ENCODE measurements at places on chromosomes 6 and 20.
A peak's percentile ranks its signal among the peaks of the same experiment; 100 is the strongest.

- no peak for DNase-seq
Measured at GRCh38 chr20:41524980-41525613, 93.1 kb downstream of the CHD6 start.

- no peak for DNase-seq
Measured at GRCh38 chr6:97557355-97557754, 274.3 kb upstream of the MMS22L start.

- DNase-seq: no peak
Measured at GRCh38 chr6:148027201-148027600, 315.4 kb upstream of the SASH1 start.

GRCh38 chr6:158999154-158999665 is 792 bp downstream of the RSPH3 start:
- DNase-seq: no peak

- no peak for DNase-seq
Measured at GRCh38 chr6:12313992-12314589, 23.9 kb downstream of the EDN1 start.

GRCh38 chr6:6565069-6565468 is 23.5 kb upstream of the LY86 start:
- no peak for DNase-seq

DNA sequence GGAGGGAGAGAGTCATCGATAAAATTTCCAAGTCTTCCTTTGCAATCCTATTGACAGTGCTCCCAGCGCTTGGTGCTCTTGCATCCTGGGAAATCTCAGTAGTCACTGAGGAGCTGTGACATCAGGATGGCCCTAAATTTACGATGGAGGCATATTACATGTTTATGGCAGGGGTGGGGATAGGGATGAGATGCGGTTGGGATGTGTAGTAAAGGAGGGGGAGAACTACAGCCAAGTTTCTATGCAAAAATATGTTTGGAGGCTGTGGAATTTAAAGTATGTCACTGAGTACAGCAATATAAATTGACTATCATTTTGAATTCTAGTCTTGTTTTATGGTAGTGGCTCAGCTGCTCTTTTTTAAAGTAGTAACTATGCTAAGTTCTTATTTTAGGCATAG is 544.9 kb downstream of the PKHD1 start:
- DNase-seq: no peak

DNA sequence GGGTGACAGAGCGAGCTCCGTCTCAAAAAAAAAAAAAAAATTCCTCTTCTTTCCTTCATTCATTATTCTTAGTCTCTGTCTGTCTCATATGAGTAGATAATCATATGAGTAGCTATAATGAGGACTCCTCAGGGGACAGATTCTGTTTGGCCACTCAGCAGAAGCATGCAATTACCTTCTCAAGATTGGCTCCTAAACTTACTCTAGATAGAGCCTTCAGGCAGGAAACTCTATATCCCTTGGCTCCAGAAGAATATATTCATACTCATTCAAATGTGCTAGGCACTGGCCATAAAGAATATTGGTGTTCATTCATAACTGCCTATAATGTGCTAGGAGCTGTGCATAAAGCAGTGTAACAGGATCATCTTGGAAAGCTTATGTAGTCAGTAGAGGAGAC is 2.2 kb upstream of the ACAT2 start:
- no peak for DNase-seq

GRCh38 chr6:29905286-29905685 is 37.0 kb upstream of the HLA-A start:
- DNase-seq: no peak

DNA sequence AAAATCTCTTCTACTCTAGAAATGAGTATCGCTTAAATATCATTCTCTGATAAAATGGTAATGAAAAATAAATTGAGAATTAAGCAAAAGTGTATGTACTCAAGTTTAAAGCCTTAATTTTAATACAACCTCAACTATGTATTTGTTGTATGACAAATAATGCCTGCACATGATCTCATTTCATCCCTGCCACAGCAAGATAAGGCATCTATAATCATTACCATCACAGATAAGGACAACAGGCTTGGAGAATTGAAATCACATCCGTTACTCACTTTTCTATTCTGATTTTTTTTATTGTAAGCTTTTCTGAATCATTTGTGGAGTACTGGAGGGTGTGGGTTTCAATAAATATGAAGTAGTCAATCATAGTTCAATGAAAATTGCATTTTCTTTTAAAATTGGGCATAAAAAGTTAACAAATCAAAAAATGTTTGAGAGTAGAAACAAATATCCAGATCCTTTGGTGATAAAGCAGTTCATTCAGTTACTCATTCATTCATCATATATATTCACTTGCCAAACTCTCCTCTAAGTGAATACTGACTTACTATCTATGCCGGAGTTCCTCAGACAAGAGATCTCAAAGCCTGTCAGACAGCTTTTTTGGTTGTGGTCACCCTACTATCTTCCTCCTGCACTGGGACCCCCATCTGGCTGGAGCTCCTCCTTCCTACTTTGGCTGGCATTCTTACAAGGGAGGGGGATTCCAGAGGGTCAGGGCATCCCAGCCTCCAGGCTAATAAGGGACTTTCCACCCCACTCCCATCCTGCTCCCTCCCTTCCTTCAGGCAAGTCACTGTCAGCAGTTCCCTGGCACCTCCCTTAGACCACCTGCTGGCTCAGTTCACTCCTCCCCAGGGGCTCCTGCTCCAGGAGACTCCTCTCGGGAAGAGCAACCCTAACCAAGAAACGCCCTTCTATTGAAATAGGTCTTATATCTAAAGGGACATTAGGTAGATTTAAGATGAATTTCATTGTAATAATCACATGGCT is 118.6 kb downstream of the OGFRL1 start:
- DNase-seq: peak; percentile 44

- DNase-seq: no peak
Measured at GRCh38 chr6:44496665-44497369, 109.3 kb downstream of the CDC5L start.

- DNase-seq: no peak
Measured at GRCh38 chr6:133432021-133432989, 191.1 kb downstream of the EYA4 start.

DNA sequence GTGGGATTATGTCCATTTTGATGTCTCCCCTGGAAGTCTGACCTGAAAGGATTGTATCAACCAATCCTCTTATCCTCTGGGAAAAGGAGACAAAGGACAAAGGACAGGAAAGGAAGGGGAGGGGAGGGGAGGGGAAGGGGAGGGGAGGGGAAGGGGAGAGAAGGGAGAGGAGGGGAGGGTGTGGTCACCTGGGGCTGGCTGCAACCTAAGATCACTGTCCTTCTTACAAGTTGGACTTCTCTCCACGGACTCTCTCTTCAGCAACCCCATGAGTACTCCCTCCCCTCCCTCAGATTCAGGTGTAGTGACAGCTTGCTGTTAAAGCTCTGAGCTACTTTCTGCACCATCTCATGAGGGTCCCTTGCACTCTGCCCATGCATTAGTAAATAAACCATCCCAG is 58.9 kb upstream of the KLHL31 start:
- DNase-seq: no peak

DNA sequence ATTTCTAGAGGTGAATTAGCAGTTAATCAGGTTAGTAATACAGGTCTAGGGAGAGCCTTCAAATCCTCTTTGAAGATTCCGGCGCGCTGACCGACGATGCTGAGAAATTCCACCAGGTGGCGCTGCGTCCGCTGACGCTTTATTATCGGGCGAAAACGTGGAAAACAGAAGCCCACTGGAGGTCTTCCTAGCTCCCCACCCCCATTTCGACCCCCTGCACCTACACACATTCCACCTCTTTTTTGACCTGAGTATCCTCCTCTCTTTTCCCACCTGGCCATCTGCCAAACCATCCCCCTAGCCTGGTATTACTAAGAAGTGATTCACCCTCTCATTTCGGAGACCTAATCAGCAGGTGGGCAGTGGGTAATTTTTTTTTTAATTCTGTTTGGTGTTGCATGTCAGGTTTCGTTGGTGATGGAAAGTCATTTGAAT is 65.4 kb upstream of the RIN2 start:
- peak; percentile 33 for DNase-seq

- peak; percentile 55 for DNase-seq
Measured at GRCh38 chr20:63835021-63835858, 4.2 kb upstream of the ZBTB46 start.

DNA sequence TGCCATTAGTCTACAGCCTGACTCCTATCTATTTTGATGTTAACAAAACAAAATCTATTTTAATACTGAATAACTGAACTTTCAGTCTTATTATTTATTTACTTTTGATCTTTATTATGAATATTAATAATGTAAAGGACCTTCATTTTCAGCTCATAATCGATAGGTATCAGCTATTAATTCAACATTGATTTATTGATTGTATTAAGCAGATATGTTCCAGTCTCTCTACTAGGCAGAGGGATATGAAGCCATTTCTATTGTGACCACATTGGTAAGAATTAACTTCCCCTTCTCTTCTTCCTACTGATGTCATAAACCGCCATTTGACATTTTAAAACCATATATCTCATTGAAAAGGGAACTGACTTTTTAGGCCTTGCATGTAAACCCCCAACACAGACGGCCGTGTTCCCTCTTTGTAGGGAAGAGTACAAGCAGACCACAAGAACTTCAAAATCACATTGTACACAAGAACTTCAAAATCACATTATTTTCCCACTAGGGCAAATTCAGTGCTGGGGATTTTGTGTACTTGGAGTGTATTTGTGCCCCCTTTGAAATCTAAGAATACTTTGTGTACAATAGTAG is 69.5 kb upstream of the FABP7 start:
- no peak for DNase-seq

GRCh38 chr6:42066156-42066675 is 15.9 kb downstream of the TAF8 start:
- DNase-seq: no peak

GRCh38 chr6:34315780-34316179 is 67.0 kb upstream of the SMIM29 start:
- no peak for DNase-seq

- DNase-seq: no peak
Measured at GRCh38 chr6:799769-800168, 106.8 kb upstream of the EXOC2 start.

DNA sequence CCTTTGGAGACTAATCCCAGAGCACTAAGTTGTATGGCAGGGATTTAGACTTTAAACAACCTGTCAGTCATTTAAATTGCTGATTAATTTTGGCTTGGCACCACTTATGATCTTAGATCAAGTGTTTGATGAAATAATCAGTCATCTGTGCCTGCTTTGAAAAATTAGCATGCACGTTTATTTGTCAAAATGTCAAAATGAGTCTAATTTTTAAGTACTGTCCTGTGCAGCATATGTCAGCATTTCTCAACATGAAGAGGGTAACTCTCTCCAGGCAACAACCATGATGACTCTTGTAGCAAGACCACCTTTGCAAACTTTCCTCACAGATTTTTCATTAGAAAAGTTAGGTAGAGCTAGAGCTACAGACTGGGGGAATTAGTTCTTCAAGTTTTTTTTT is 155.7 kb upstream of the GJE1 start:
- DNase-seq: no peak

GRCh38 chr6:111583986-111584385 is 21.7 kb downstream of the TRAF3IP2 start:
- DNase-seq: no peak

- no peak for DNase-seq
Measured at GRCh38 chr20:61514018-61514365, 261.9 kb downstream of the CDH4 start.

- DNase-seq: no peak
Measured at GRCh38 chr6:10586302-10586701, 65.2 kb downstream of the GCNT2 start.

DNA sequence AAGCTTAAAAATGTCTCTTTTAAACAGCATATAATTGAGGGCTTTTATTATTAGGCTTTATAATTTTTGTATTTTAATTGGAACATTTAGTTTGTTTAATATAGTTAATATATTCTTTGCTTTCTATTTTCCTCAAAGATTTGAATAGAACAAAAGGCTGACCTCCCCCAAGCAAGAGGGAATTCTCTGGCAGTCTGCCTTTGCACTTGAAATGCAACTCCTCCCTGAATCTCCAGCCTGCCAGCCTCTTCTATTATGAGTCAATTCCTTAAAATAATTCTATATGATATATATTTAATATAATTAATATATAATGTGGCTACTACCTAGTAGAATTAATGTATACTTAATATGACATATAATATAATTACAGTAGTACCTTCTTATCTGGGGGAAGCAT is 69.2 kb downstream of the PTPRA start:
- no peak for DNase-seq

DNA sequence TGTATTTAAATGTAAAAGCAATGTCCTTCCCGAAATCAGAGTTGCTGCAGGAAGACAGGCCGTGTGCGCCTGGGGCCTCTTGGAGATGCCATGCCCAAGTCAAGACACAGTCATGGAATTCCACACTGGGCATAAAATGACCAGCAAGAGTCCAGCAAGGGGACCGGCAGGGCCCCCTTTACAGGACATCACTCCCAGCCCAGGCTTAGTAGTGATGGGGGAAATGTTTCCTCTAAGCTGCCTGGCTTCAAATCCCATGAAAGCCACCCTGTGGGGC is 1.9 kb upstream of the PPP1R3G start:
- DNase-seq: no peak

- DNase-seq: no peak
Measured at GRCh38 chr6:122548820-122549219, 61.4 kb upstream of the PKIB start.

DNA sequence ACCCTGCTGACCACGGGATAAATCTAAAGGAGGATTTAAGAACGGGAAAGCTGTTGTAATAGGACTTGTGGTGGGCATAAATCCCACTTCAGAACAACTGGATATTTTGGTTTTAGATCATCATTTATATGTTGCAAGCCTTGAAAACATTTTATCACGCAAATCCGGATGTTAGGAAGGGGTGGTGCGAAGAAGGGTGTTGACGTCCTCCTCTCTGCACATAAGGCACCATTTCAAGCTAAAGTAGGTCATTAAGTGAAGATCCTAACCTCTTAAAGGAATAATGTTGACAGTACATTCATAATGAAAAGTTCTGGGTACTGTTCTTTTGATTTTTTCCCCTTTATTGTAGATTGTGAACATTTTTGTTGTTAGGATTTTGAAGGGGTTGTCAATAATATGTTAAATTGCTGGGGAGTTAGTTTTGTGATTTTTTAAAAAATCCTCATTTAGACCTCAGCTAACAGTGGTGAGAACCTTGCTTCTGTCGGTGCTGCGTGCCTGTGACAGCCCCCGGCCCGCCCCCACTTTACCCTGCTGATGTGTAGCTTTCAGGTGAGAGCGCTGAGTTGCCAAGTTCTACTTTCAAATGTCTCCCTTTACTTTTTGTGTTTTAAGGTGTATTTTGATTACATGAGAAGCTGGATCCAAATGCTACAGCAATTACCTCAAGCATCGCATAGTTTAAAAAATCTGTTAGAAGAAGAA is 88.8 kb downstream of the MAP3K4 start:
- no peak for DNase-seq

GRCh38 chr6:47028835-47029360 is 13.2 kb downstream of the ADGRF1 start:
- no peak for DNase-seq

All from NCI-H460 (cell line).